LHCN-M2 (cell line): ENCODE measurements at places on chromosomes 16 and 17. TPM values are rescaled to one million over a fixed set of nuclear protein-coding genes. Genes with fewer than 3 reads are reported as not detected.

CCL17 gene
- total RNA-seq: not detected in 2 replicates

HOXB1 gene
- total RNA-seq: not detected in 2 replicates

DNAAF8 gene
- total RNA-seq: 0.06 and 0.98 TPM in 2 replicates

DNA sequence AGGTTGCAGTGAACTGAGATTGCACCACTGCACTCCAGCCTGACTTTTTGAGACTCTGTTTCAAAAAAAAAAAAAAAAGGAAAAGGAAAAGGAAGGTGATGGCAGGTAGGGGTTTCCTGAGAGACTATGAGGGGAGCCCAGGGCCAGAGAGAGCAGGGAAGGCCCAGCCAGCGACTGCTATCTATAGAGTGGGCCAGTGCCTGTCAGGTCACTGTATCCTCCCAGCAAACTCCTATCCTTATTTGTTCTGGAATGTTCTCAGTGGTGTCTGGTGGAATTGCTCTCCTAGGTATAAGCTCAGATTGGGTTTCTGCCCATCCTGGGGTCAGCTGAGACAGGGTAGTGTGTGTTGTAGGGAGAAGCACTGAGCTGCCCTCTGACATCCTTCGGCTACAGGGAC lies 14.9 kb upstream of the TMEM11 start:
- DNase-seq: no peak

DNA sequence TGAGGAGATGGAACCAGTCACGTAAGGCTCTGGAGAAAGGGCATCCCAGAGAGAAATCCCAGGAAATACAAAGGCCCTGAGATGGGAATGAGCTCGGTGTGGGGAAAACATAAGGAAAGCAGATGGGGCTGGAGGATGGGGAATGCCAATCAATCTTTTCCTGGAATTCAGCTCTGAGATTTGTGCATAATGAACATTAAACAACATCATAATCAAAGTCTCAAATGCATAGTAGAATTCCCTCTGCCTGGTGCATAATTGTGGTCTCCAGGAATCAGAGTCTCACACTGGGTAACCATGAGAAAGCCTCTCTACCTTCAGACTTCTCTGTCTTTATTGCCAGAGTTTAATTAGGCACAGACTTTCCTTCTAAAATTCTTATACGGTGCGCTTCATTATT lies 30.8 kb downstream of the OTOA start:
- DNase-seq: no peak

DNA sequence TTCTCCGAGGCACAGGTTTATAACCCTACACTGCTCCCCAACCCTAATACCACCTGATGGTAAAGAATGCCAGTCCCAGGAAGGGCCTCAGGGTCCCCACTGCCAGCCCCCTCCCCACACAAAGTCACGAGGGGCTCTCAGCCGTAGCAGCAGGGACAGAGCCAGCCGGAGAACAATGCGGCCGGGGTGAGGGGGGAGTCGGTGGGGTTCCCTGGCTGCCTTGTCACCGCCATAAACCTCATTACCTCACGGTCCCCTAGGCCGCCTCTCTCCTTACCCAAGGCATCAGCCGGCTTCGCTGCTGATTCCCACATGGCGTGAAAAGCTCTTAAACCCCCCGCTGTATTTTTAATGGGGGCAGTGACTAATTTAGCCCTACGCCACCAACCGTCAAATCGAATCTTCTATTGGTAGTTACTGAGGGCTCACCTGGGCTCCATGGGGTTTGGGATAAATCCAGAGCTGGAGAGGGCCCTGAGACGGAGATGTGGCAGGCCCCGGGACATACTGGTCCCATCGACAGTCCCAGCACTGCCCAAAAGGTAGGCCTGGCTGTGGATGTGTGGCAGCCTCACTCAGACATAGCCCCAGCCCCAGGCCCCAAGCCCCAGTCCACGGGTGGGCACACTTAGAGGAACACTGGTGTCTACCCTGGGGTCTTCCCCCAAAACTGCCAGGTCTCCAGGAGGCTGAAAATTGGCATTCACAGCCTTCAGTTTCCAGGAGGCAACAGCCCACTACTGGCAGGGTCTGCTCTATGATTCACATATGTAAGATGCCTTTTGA lies 115.3 kb downstream of the C16orf78 start:
- DNase-seq: no peak

RNF222 gene
- not detected in 2 replicates for total RNA-seq

HP gene
- total RNA-seq: not detected in 2 replicates
